ENCODE measurements at places on chromosomes 12 and 14. TPM values are rescaled to one million over a fixed set of nuclear protein-coding genes. Genes with fewer than 3 reads are reported as not detected.
A peak's percentile ranks its signal among the peaks of the same experiment; 100 is the strongest.

- DNase-seq: no peak
These were observed 28.4 kb upstream of the NEDD1 start for GRCh38 chr12:96878704-96879103.

DNA sequence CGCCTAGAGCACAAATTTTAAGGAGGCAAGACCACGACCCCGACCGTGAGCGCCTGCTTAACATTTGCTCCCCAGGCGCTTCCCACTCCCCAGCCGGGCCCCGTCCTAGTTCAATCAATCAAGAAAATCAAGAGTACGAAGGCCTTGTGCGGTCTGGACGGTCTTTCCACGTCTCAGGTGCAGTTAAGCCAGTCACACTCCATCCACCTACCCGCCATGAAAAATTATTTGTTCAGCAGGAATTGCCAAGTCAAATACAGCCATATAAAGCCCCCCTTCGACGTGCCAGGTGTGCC is 603 bp upstream of the LRR1 start:
- no peak for DNase-seq

- DNase-seq: no peak
These were observed 48.8 kb upstream of the KRR1 start for GRCh38 chr12:75560167-75560566.

DNA sequence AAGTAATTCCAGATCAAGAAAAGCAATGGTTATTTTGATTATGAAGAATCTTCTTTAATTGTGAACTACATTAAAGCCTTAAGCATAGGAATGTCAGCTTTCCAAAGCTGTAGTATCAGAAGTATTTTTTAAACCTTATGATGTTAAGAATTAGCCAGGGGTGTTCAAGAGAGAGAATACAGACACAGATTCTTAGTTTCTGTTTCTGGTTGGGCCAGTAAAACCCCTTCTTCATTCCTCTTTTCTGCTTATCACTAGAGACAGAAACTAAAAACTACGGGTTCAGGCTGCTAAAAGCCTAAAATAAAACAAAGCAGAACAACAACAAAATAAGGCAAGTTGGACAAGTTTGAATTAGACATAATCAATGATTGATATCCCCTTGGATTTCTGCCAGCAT is 38.2 kb downstream of the IFT43 start:
- DNase-seq: no peak

GRCh38 chr12:15035185-15035584 is 62.3 kb downstream of the PDE6H start:
- no peak for DNase-seq

DNA sequence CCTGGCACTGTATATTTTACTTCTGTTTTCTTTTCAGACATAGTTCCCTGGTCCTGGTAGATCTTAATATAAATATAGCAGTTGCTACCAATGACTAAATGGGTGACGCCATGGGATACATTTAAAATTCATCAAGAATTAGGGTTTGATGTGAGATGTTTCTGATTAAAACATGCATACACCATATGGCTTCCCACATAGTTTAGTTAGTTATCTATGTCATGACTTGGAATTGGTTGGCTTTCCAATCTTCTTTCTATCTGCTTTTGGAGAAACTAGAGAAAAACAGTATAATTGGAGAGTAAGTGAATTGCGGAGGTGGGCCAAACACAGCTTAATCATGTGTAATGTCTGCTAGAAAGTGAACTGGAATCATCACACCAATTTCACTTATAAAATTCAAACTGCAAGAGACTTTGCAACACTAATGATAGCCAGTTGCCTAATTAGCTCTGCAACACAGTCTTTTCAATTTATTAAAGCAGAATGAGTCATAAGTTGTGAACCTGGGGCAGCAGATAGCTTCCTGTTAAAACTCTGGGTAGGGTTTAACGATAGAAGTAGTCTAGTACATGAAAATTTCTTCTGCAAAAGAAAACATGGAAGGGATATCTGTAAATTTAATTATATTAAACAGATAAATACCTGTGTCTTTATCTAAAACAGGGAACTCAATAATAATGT is 295.2 kb downstream of the SLC16A7 start:
- DNase-seq: no peak

DNA sequence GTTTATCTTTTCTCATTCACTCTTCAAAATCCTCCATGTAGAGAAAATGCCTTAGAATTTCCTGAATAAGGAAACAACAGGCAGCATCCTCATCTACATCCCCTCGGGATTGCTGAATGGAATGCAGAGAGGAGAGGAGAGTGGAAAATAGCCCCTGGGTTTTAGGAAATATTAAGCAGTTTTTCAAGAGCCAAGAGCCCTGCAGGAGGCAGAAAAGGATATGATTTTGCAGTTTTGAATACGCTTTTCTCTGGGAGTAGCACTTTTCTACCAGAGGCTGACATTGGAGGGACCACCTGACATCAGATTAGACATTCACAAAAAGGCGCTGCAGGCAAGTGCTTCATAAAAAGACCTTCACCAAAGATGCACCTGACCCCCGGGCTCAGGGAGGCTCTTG is 362.2 kb upstream of the SFSWAP start:
- DNase-seq: no peak

DNA sequence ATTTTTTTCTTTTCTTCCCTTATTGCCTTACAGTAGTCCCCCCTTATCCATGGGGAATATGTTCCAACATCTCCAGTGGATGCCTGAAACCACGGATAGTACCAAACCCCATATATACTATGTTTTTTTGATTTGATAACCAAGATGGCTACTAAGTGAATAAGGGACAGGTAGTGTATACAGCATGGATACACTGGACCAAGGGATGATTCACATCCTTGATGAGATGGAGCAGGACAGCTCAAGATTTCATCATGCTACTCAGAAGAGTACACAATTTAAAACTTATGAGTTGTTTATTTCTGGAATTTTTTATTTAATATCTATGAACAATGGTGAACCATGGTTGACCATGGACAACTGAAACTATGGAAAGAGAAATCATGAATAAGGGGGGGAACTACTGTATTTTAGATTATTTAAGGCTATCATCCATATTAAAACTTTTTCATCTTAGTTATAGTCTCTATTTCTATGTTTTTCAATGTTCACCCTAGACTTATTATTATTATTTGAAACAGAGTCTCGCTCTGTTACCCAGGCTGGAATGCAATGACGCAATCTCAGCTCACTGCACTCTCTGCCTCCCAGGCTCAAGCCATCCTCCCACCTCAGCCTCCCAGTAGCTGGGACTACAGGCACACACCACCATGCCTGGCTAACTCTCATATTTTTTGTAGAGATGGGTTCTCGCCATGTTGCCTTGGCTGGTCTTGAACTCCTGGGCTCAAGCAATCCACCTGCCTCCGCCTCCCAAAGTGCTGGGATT is 188.0 kb upstream of the PELI2 start:
- DNase-seq: no peak

- DNase-seq: no peak
These were observed 466.6 kb downstream of the EGLN3 start for GRCh38 chr14:33484264-33484663.

DNA sequence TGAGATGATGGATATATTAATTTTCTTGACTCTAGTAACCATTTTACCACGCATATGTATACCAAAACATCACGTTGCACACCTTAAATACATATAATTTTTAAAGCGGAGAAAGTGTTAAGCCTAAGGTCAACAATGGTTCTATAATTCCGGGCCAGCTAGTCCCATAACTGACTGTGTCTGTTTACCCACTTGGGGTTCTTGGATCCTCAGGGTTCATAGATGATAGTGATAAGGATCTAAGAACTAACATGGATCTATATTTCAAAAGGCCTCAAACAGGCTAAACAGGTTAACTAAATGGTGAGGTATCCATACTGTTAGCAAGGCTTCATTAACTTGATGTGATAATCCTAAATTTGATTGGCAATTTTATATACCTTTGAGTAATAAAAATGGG is 9.8 kb downstream of the SLC38A1 start:
- no peak for DNase-seq

DNA sequence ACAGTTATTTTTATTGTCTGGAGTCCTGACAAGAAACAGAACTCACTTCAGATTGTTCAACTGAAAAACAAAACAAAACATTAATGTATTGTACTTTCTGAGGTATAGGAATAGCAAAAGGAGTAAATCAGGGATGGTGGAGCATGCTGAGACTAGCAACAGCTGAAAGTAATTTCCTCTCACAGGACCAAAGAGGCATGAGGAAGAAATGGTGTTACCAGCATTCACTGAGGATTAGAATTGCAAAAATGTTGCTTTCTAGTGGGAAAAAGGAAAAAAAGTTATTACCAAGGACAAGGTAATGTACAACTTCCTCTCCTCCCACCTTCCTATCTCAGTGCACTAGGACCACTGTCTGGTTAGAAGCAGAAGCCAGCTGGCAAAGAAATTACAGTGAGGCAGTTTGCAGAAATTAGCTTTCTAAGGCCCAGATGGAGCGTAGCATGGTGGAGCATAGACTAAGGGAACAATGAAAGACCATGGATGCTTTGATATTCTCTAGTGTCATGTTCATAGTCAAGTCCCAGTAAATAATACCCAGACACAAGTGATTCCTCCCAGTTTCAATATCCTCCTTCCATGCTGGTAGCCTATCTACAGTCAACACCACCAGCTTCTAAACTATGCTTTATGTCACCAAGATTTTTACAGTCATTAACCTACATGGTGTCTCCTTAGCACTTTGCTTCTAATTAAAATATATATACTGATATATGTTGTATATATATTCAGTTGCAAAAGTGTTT is 133.7 kb upstream of the DCN start:
- no peak for DNase-seq

- no peak for DNase-seq
These were observed 166.9 kb upstream of the DCN start for GRCh38 chr12:91349476-91349875.

GRCh38 chr14:99360774-99361595 is 89.0 kb upstream of the BCL11B start:
- DNase-seq: no peak

- no peak for DNase-seq
These were observed 250.4 kb downstream of the TMTC2 start for GRCh38 chr12:82937151-82937550.

DNA sequence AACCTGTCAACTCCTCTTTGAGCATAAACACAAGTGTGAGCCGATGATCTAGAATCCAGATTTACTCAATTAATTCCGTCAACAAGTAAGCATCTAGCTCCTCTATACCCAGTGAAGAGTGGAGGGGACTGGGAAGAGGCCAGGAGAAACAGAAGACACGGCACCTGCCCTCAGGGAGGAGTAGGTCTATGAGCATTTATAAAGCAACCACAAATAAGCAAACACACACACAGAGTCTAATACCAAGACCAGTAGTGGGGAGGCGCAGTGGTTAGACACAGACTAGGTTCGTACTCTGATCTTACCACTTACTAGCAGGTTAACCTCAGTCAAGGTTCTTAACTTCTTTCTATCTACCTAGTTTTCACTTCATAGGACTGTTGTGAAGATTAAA is 5.9 kb upstream of the FOXN3 start:
- DNase-seq: no peak

GRCh38 chr12:65278576-65279368 is at the start of gene MSRB3:
Gene MSRB3 (plus strand): TSS chr12:65278683. CDS start chr12:65308580, 29,897 bp downstream.
- peak; percentile 70 for DNase-seq

- DNase-seq: peak; percentile 12
These were observed 323.1 kb upstream of the FBXO33 start for GRCh38 chr14:39755269-39755878.

DNA sequence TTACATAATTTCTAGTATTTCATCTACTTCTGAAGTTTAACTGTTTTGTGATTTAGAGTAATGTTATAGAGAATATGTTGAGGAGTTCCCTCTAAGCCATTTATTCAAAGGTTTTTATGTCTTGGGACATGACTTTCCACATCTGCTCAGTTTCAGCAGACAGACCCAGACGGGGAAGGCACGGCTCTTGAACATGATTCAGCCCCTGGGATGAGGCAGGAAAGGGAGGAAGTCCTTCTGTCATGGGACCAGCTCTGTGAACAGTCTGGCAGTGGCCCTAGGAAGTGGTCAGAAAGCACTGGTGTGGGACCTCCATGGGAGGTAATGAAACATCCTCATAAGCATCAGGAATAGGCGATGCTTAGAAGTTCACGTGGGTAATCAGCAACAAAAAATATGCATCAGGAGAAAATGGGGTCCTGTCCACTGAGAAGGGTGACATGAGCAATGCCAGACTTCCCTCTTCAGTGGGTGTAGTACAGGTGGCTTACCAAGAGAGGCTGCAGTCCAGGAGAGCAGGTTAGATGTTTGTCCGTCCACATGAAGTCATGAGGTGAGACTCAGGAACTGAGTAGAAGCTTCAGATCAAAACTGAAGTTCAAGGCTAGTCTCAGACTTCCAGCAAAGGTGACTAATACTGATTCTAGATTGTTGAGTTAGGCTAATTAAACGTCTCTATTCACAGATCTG is 248.5 kb downstream of the IPO8 start:
- no peak for DNase-seq

DNA sequence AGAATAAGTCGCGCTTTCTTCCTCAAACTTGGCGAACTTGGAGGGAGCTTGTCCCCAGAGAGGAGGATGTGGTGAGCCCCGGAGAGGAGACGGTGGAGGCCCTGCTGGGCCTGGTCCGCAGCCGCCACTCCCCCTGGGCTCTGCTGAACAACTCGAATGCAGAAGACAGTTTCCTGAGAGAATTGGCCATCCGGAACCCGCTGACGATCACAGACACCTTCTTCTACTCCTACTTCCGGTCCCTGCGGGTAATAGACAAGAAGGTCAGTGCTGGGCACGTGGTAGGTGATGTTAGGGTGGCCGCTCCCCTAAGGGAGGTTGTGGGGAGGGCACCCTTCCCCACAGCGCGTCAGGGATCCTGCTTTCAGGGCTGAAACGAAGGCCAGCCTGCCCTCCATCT is 1.6 kb downstream of the LRRC43 start:
- no peak for DNase-seq

DNA sequence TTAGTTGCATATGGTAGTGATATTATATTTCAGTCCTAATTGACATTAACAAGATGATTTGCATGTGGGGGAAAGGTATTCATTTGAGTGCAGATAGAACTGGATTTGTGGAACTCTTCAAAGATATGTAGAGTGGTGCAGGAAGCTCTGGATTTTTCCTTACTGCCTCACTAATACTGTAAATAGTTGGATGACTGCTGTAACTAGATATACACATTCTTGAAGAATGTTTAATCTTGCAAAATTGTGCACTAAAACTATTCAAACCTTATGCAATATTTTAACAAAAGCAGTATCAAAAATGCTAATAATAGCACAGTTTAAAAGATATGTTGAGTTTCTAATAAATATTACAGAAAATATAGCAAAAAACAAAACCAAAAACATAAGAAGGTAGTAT is 43.1 kb upstream of the ATF7IP start:
- DNase-seq: no peak

Gene KRT86
- not detected for polyA plus RNA-seq

Gene PDE3A
- polyA plus RNA-seq: 26.8 TPM

Gene ARHGEF25
- polyA plus RNA-seq: 30.5 TPM

Gene MYRFL
- polyA plus RNA-seq: 7.1 TPM

Gene NPAS3
- 8.7 TPM for polyA plus RNA-seq

Gene CRIP2
- 87.4 TPM for polyA plus RNA-seq

Gene SLC17A8
- 0.35 TPM for polyA plus RNA-seq

Gene LRRC10
- polyA plus RNA-seq: 0.08 TPM

Gene TOMM20L
- polyA plus RNA-seq: 2.5 TPM

Gene NOVA1
- 34.0 TPM for polyA plus RNA-seq
